ENCODE measurements at places on chromosomes 1 and 21.

- DNase-seq, result no peak
Observed at GRCh38 chr1:178946855-178947676, 76.2 kb upstream of the ANGPTL1 start.

DNA sequence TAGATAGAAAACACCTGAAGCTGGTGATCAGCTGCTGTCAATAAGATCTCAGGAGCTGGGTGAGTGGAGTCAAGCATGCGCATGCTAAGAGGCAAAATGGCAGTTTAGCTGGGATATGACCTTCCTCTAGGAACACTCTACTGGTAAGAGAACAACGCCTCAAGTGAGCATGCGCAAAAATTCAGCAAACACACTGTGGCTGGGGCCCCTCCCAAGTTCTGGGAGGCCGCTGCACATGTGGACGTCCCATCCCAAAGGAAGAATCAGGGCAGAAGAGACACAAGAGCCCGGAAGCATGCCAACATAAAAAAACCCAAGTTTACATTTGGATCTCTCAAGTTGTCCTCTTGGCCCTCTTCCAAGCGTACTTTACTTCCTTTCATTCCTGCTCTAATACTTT, 126.3 kb upstream of the F3 start:
- no peak for DNase-seq

GRCh38 chr1:98053471-98054366, 132.9 kb upstream of the DPYD start:
- peak; percentile 66 for DNase-seq

DNA sequence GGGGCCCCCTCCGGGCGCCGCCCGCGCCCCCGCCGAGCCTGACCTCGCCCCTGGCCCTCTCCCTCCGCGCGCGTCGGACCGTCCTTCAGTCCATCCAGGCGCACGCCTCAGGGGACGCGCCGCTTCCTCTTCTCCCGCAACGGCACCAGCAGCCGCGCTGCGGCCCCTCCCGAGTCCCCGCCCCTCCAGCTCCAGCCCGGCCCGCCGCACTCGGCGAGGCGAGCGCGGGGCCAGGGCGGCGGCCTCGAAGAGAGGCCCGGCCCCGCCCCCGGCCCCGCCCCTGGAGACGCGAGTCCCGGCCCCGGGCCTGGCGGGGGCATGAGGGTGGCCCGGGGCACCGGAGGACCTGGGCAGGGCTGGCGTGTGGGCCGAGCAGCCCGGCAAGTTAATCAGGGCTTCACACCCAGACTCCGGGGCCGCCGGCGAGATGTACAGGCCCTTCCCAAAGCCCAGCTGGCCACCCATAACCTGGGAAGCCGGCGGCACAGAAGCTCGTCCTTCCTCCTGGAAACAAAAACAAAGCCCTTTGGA, at the start of gene IGSF3:
TSS of gene IGSF3 (minus strand) at position 159 of the 531 bp plus-strand sequence. CDS start 1,407 bp downstream, outside the sequence.
- no peak for DNase-seq

DNA sequence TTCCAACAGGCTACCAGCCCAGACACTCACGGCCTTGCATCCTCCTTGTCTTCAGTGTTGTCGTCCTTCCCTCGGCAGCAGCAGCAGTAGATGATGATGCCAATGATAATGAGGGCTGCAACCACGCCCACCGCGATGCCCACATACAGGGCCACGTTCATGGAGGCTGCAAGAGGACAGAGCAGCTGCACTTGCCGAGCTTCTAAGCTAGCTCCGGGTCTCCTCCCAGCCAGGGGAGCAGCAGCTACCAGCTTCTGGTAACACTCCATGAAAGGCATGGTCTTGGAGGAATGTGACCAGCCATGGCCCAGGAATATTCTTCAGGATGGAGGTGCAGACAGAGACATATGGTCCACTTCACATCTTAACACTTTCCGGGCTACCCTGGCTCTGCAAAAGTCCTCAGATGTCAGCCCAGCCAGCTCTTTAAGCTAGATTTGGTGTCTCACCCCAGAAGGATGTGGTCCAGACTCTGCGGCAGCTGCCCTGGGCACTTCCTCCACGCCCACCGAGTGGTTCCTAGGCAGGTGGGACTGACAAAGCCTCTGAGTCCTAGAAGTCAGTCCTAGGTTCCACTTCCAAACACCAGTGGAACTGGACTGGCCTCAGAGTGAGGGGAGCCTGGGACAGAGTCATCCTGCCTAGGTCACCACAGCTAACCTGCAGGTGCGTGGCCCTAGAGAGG, 35.1 kb downstream of the GPA33 start:
- DNase-seq, result no peak
